Upper lobe of right lung (tissue), 1 donor: ENCODE measurements at places on chromosomes 3 and 15. TPM values are rescaled to one million over a fixed set of nuclear protein-coding genes. Genes with fewer than 3 reads are reported as not detected.

- H3K27ac ChIP-seq = no peak overlapping the region
- H3K27me3 ChIP-seq = peaks cover 44% of the 10 kb centered on the region
- no peak overlapping the region for H3K4me3 ChIP-seq
- no peak for DNase-seq
- H3K36me3 ChIP-seq = no peaks in the 10 kb centered on the region
- peaks cover 45% of the 10 kb centered on the region for H3K4me1 ChIP-seq
These were observed 3.7 kb upstream of the DLL4 start for GRCh38 chr15:40925495-40925862.

GRCh38 chr3:152356870-152357276 is 88.1 kb downstream of the MBNL1 start:
- H3K4me3 ChIP-seq = no peak overlapping the region
- no peaks in the 10 kb centered on the region for H3K27me3 ChIP-seq
- H3K27ac ChIP-seq = no peak overlapping the region
- peaks cover 21% of the 10 kb centered on the region for H3K4me1 ChIP-seq
- H3K36me3 ChIP-seq = no peaks in the 10 kb centered on the region
- DNase-seq = no peak

DNA sequence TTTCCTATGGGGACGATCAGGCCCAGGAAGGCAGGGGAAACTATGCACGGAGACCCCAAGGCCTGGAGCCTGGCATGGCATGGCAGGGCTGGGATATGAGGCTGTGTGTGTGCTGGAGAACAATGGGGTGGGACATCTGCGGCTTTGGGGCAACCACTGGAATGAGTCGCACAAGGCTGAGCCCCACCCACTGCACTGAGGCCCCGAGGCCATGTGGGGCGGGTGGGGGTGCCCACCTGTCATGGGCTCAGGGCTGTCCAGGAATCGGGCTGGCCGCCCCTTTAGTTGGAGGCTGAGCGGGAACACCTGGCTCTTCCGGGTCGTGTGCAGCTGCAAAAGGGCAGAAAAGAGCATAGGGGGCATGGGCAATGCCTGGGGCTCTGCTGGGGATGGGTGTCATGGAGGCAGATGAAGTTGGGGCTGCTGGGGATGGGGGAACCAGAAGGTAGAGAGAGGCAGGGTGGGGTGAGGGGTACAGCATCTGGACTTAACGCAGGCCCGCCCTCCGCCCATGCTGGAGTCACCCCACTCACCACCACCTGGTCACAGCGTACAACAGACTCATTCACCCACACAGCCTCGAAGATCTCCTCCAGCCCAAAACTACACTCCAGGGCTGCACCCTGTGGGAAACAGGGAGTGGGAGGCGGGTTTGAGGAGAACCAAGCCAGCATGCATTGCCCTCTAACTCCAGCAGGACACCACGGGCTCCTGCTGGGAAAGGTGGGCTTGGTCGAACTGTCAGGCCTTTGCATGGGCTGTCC is 31.1 kb downstream of the PLXND1 start:
- H3K27ac ChIP-seq = no peak overlapping the region
- peaks cover 29% of the 10 kb centered on the region for H3K4me1 ChIP-seq
- H3K36me3 ChIP-seq = peaks cover 75% of the 10 kb centered on the region
- no peaks in the 10 kb centered on the region for H3K27me3 ChIP-seq
- no peak for DNase-seq

Gene MNS1
- total RNA-seq = 0.58 TPM

DNA sequence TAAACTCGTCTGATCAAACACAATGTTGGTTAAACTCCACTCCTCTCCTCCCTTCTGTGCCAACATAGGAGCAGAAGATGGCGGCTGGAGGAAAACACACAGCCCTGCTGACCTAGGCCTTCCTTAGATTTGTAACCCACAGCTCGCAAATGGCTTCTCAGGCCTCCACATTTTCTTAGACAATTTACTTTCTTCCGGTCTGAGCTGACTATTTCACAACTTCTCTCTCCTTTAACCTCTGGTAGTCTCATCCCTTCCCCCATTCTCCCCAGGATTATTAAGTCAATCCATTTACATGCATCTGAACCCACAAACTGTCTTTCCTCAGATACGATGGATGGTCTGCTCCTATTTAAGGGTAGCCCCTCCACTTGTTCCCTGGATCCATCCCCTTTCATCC is 25.7 kb upstream of the ULK4 start:
- no peak overlapping the region for H3K4me3 ChIP-seq
- no peaks in the 10 kb centered on the region for H3K4me1 ChIP-seq
- H3K27ac ChIP-seq = no peak overlapping the region
- no peaks in the 10 kb centered on the region for H3K27me3 ChIP-seq
- DNase-seq = no peak

Gene MED12L
- total RNA-seq = 0.69 TPM

Gene PTX3
- total RNA-seq = 7.2 TPM

- no peaks in the 10 kb centered on the region for H3K36me3 ChIP-seq
- H3K27ac ChIP-seq = no peak overlapping the region
- H3K4me1 ChIP-seq = no peaks in the 10 kb centered on the region
- H3K4me3 ChIP-seq = no peak overlapping the region
These were observed 173.7 kb upstream of the CHRNA7 start for GRCh38 chr15:31856581-31856980.
